ENCODE measurements at places on chromosomes 5 and 9. TPM values are rescaled to one million over a fixed set of nuclear protein-coding genes. Genes with fewer than 3 reads are reported as not detected.

The INSL6 gene
- not detected for total RNA-seq

The CPLANE1 gene
- 2.1 TPM for total RNA-seq

The ABCA2 gene
- 26.5 TPM for total RNA-seq

The PCDHB4 gene
- 0.05 TPM for total RNA-seq

The GFPT2 gene
- 50.9 TPM for total RNA-seq

The GZMA gene
- not detected for total RNA-seq
